ENCODE measurements at places on chromosomes 13 and 19. TPM values are rescaled to one million over a fixed set of nuclear protein-coding genes. Genes with fewer than 3 reads are reported as not detected.

DNA sequence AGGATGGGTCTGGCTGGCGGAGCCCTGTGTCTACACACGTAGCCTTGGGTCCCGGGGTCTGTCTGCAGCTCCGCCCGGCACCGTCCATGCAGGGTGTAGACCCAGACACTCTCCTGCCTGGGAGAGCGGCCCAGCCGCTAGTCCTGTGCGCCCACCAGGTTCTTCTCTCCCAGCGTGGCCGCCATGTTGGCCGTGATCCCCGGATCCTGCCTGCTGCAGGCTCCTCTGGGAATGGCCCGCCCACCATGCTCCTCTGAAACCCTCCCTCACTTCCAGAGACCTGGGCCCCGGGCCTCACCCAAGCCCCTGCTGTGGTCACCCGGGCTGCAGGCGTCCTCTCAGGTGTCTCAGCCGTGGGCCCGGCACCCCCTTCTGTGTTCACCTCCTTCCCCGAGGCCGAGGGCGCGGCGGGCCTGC lies 57.7 kb upstream of the MCF2L start:
- DNase-seq = no peak

DNA sequence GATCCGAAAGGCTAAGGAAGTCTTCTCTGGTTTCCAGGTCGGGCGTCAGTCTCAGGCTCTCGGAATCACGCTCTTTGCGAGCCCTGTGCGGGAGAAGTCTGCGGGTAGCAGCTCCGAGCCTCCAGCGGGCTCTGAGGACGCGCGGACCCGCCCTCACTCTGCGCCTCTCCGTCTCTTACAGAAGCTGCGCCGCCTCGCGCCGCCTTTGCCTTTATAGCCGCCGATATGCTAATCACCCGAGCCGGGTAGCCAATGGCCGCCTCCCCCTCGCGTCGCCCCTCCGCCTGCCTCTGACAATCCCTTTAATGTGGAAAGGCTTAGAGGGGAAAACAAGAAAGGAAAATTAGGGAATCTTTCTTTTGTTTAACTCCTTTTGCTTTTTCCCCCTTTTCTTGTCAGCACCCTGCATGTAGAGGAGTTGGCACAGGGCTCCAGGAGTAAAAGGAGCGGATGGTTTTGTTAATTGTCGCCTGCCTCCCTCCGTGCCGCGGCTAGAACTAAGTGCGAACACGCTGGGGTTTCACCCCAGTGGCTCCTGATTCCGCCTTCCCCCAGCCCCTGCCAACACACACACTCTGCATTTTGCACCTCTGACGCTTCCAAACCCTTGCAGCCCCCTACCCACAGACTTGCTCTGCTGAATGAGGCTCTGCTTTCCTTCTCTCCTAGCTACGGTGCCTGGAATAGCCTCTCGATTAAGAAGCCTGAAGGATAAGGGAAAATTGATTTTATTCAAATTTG lies at the start of gene PCDH8:
PCDH8 (minus strand) TSS at position 186 of the 741 bp plus-strand sequence. CDS start 204 bp downstream, outside the sequence.
- DNase-seq = no peak

GRCh38 chr13:81446441-81446840 lies 1105.5 kb upstream of the SPRY2 start:
- no peak for DNase-seq

DNA sequence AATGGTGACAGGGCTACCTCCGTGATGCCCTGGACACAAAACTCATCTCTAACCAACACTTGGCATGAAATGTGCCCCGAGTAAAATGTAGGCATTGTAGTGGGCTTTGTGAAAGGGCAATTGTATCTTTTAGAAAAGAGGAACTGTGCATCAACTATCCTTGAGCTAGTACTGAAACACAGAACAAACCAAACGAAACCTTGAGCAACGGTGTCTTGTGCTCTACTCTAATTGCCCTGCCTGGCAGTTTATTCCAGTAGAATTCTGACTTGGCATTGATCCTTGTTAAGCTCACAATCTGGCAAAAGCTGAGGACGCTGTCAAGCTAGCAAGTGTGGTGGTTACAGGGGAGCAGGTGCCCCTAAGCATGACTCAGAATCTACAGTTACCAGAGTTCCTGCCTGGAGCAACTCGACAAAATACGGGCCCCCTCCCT lies 707.1 kb upstream of the SPRY2 start:
- no peak for DNase-seq

- DNase-seq = no peak
These were observed 1.3 kb downstream of the MEIS3 start for GRCh38 chr19:47417746-47418691.

ZNF701 gene
- 9.8 TPM for total RNA-seq

Data from glomerular endothelial cell (primary cell).